ENCODE measurements at places on chromosomes 1 and 21.

DNA sequence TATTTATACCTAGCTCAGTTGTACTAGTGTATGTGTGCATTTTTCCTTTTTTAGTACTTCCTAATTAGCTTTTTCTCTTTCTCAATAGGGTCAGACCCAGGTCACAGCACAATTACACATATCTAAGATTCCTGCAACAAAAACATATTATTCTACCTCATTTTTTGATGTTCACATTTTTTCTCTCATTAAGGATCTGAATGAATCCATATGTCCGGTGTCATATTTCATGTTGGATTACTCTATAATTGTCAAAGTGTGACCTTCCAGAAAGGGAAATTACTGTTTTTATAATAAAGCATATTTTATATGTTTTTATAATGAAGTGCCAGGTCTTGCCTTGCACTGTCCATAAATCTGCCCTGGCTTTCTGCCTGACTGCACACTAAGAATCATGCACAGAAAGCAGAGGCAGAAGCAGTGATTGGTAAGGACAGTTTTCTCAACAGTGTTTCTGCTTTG, 143.7 kb downstream of the KCNT2 start:
- DNase-seq = no peak

DNA sequence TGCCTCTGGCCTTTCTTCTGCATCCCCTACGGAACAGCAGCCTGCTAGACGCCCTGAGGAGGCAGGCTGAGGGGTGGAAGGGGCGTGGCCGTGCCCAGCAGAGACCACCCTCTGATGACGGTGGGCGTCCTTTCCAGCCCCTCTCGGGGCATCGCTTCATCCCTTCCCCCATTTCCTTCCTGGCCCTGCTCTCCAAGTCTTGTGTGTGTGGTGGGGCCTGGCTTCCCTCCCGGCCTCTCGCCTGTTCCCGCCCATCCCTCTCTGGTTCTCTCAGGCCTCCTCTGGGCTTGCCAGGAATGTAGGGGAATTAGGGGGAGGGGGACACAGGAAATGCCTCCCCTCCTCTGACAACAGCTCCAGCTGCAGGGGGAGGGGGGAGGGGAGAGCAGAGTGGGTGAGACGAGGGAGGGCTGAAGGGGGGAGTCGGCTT, 51.1 kb downstream of the SKI start:
- DNase-seq = no peak

DNA sequence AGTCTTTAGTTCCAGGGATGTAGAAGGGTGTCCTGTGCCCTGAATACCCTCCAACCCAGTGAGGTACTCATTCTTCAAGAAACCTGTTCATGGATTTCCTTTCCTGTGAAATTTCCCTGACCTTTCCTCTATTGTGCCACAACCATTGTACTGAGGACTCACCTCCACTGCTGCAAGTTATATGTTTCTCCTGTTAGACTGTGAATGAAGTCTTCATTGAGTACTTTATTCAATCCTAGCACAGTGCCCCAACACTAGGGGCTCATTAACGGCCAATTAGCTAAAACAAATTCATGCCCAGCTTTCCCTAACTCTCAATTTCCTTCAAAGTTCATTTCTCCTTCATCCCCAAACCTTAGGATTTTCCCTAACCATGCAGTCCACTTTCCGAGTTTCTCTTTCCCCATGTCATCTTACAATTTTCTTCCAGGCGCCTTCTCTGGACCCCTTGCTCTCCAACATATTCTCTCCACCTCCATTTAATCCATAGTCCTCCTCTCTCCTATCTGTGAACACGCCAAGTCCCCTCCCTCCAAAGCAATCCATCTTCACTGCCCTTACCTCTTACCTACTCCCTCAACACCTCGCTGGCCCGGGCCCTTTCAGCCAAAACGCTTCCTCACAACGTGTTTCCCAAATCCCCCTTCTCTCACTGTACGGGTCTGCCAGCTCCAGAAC, 1.3 kb downstream of the TRIM33 start:
- no peak for DNase-seq

GRCh38 chr1:184616504-184616903, 138.2 kb downstream of the EDEM3 start:
- DNase-seq = no peak

- DNase-seq = no peak
Observed at GRCh38 chr1:184843732-184844495, 89.3 kb upstream of the EDEM3 start.

GRCh38 chr1:9689971-9690381, 38.4 kb downstream of the PIK3CD start:
- no peak for DNase-seq

DNA sequence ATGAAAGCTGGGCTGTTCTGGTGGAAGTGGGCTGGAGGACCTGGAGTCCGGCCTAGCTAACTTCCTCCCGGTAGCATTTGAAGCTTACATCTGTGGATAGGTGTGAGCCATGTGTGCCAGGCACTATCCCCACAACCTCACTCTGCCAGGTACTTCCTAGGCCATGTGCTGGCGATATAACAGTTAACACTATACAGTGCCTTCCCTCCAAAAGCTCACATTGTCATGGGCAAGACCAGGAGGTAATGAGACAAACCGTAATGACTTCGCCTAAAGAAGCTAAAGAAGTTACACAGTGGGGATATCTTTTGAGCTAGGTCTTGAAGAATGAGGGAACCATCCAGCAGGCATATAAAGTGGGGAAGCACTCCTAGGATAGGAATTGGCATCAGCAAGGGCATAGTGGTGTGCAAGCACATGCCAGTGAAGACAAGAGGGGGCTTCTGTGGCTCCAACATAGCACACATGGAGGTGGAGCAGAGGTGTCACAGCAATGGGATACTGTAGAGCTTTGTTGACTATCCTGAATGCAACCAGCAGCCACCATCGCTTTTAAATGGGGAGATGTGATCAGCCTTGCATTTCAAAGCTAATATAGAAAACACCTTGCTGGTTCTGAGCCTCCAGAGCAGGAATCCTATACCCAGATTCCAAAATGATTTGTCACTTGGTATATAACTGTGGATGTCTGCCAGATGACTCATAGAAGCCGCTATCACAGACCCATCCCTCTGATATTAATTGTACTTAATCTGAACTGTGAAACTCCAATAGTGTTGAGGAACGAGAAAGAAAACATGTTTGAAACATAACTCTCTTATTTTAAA, 466.3 kb downstream of the LMO4 start:
- DNase-seq = no peak

DNA sequence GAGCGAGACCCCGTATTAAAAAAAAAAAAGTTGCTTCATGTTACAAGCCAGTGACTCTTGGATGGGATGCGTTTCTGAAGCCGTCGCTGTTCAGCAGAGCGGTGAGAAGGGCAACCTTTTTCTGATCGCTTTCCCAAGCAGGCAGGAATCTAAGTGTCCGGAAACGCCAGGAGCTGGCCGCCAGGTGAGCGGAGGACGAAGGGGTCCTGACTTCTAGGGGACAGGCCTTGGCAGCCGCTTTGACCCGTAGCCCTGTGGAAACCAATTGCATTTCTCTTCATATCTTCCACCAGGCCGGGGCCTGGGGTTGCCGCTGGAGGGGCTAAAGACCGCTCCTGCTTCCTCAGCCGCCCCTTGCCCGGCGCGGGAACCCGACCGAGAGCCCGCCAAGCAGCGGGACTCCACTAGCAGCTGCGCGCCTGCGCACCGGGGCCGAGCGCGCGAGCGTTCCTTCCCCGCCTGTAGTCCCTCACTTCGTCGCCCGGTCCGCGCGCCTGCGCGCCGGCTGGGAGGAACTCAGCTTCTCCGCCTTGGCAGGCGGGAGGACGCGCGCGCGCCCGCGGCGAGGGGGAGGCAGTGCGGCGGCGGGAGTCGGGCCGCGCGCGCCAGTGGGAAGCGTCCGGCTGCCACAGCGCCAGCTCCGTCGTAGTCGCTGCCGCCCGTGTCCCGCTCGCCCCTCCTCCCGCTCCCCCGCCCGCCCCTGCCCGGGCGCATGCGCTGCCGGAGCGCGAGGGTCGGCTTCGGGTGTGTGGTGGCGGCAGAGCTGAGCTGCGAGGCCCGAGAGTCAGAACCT, at the start of gene SPEN:
Gene SPEN (plus strand): TSS at position 608 of the 793 bp plus-strand sequence. CDS start 361 bp downstream, outside the sequence.
- DNase-seq = peak; percentile 99

All from inflammatory macrophage (primary cell).